Activated CD8-positive, alpha-beta memory T cell treated with anti-CD3 and anti-CD28 coated beads, Interleukin-2, amount 50 U/mL, for 48 hours (primary cell): ENCODE measurements at places on chromosomes 16 and 17.

DNA sequence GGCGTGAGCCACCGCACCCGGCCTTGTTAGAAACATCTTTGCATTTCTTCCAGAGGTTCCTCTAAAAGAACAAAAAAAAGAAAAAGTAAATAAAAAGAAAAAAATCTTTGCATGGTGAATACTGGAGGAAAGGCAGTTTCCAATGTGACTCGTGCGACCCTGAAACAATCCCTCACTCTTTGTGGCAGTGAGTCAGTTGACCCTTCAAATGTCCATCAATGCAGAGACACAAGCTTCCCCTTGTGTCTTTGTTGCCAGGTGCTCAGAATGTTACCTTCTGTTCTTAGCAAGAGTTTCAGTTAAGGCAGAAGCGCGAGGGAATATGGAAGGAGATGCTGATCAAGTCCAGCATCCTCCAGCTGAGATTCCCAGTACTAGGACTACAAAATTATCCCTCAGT lies 16.4 kb downstream of the CACNG4 start:
- no peak for DNase-seq

DNA sequence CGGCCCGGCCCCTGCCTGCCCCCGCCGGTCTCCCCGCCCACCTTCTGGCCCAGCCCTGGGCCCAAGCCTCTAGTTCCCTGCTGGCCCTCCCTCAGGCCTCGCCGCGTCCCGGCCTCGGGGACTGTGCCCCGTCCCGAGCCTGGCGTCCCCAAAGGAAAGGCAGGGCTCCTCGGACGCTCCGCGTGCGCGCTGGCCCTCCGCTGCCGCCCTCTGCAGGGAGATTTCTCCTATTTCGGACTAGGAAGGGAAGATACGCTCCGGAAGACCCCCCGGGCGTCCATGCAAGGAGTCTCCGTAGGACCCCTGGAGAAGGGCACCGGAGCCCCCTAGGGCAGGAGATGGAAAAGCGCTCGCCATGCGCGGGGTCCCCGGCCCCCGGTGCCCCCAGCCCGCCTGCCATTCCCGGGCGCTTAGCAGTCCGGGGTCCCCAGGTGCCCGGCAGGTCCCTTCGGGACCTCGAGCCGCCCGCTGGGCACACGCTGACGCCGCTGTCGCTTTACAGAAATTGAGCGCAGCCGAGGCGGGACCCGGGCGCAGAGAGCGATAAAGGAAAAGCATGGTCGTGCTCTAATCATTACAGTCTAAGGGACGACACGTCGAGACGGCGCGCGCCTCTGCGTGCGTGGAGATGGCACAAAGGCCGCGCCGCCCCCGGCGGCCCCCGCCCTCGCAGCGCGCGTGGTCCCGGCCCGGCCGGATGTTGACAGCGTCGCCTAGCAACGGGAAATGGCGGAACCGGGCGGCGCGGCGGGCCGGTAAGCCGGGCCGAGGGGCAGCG lies at the start of gene CCDC40:
TSS of gene CCDC40 (plus strand) at position 706 of the 778 bp plus-strand sequence. CDS start at position 727, 21 bp downstream.
- DNase-seq, result peak; percentile 85

- DNase-seq, result peak; percentile 74
These were observed 1.7 kb downstream of the ARHGAP27 start for GRCh38 chr17:45430738-45431530.

GRCh38 chr16:85025781-85026653 lies 1.6 kb upstream of the KIAA0513 start:
- no peak for DNase-seq

DNA sequence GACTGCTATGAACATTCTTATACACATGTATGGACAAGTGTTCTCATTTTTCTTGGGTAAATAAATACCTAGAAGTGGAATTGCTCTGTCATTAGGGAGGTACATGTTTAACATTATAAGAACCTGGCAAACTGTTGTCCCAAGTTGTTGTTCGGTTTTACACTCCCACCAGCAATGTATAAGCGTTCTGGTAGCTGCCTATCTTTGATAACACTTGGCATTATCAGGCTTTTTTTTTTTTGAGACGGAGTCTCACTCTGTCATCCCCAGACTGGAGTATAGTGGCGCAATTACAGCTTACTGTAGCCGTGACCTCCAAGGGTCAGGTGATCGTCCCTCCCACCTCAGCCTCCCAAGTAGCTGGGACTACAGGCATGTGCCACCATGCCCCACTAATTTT lies 16.3 kb downstream of the ATAD5 start:
- no peak for DNase-seq

DNA sequence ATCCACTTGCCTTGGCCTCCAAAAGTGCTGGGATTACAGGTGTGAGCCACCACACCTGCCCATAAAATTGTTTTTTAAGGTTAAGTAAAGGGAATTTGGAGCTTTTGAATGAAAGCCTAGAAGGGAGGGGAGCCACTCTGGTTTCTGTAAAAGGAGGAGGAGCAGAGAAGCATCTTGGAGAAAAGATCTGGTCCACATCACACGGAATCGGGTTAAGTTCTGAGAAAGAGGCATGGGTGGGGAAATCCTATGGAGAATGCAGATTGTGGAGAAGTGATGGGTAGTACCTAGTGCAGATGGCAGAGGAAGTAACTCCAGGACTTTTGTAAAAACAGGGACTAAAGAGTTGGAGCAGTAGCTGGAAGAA lies 18.3 kb upstream of the CEP112 start:
- DNase-seq, result no peak

- DNase-seq, result no peak
These were observed 254.8 kb downstream of the SEC14L1 start for GRCh38 chr17:77395501-77396048.
